ENCODE measurements at places on chromosomes 13 and 19.

DNA sequence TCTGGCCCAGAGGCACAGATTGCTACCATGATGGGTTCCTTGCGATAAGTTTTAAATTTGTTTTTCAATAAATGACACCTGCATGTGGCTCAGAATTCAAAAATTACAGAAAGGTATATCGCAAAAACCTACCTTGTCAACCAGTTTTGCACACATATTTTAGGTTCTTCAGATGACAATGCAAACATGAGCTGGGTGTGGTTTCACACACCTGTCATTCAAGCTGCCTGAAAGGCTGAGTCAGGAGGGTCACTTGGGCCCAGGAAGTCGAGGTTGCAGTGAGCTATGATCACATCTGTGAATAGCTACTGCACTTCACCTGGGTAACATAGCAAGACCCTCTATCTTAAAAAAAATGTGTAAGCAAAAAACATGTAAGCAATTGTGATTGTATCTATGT, 56.1 kb downstream of the DNM2 start:
- no peak for DNase-seq

DNA sequence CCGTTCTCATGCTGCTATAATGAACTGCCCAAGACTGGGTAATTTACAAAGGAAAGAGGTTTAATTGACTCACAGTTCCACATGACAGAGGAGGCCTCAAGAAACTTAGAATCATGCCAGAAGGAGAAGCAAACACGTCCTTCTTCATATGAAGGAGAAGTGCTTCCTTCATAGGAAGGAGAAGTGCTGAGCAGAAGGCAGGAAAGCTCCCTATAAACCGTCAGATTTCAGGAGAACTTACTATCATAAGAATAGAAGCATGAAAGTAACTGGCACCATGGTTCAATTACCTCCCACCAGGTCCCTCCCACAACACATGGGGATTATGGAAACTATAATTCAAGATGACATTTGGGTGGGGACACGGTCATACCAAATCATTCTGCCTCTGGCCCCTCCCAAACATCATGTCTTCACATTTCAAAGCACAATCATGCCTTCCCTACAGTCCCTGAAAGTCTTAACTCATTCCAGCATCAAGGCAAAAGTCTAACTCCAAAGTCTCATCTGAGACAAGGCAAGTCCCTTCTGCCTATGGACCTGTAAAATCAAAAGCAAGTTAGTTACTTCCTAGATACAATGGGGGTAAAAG, 10.6 kb downstream of the ACOD1 start:
- DNase-seq, result no peak

DNA sequence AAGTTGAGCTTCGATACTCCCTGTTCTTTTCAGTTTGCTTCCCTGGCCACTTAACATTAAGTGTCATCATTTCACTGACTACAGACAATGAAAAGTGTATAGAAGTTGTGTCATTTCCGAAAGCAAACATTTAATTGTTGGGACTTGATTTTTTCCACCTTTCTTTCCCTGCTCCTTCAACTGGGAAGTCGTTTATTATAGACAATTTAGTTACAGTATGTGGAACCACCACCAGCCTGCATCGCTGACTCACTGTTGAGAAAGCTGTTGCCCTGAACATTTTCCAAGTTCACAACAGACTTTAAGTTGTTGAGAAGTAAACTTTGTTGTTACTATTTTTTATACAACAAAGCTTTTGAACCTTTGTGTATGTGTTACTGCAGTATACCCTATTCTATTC, 788.4 kb upstream of the PRR20A start:
- DNase-seq, result no peak

- no peak for DNase-seq
Observed at GRCh38 chr13:59024434-59024833, 1139.3 kb downstream of the DIAPH3 start.

DNA sequence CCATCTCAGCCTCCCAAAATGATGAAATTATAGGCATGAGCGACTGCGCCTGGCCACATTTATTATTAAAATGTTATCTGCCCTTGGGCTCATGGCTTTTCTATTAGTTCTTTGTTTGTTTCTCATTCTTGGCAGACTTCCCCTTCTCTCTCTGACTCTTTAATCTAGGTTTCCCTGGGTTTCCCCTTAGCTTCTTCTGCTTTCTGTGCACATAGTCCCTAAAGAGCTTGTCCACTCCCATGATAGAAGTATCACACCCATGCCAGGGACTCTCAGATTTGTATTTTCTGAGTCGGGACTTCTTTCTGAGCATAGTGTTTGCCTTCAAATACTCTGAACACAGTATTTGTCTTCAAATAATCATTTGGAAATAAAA, 38.6 kb upstream of the ITM2B start:
- DNase-seq, result no peak

DNA sequence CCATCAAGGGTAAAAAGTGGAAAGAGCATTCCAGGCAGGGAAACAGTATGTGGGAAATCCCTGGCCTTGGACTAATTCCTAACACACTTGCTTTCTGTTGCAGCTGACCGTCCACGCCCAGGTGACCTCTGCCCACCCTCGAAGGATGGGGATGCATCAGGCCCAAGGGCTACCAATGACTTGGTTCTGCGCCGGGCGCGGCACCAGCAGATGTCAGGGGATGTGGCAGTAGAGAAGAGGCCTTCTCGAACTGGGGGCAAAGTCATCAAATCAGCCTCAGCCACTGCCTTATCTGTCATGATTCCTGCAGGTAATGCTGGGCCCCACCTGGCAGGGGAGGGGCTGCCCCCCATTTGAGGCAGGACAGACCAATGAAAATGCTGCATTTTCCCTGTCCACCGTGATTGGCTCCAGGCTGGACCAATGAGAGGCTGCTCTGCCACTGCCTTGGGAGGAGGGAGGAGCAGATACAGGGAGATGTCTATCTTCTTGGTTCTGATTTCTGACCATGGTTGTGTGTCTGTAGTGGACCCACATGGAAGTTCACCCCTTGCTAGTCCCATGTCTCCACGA, 12.6 kb downstream of the DNASE2 start:
- DNase-seq, result no peak

GRCh38 chr19:17754634-17755442, 3.6 kb downstream of the FCHO1 start:
- no peak for DNase-seq

DNA sequence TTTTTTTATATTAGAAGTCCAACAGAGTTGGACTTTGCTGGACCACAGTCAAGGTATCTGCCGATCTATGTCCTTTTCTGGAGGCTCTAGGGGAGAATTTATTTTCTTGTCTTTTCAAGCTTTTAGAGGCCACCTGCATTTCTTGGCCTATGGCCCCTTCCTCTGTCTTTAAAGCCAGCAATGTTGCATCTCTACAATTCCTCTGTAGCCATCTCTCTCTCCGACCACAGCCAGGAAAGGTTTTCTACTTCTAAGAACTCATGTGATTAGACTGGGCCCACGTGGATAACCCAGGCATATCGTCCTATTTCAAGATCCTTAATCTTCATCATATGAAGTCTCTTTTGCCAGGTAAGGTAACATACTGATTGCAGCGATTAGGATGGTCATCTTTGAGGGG, 43.5 kb upstream of the RGCC start:
- DNase-seq, result no peak

DNA sequence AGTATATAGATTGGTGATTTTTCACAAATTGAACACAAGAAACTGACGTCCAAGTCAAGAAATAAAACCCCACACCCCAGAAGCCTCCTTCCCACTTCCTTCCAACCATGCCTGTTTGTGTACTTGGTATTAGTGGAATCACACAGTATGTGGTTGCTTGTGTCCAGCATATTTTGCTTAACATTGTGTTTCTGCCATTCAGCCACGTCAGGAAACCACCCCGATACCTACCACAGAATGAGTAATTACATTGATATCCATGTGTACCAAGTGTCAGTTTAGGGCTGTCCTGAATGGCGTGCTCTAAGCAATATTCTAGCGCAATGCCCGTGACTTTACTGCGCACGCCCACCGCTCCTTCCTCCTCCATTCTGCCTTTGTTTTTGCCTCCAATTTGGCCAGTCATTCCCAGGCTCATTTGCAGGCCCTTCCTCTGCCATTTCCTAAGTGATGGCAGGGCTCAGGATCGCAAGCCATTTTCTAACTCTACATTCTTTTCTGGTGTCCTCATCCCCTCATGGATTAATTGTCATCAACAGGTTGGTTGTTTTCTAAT, 25.9 kb upstream of the MPHOSPH8 start:
- DNase-seq, result no peak

GRCh38 chr13:40132249-40132648, 476.8 kb downstream of the COG6 start:
- no peak for DNase-seq

- DNase-seq, result no peak
Observed at GRCh38 chr13:43153436-43154090, 130.2 kb downstream of the DNAJC15 start.

All from aorta (tissue), 5 donors.